ENCODE measurements at places on chromosomes 4 and X. TPM values are rescaled to one million over a fixed set of nuclear protein-coding genes. Genes with fewer than 3 reads are reported as not detected.

- no peak for DNase-seq
Observed at GRCh38 chrX:14491689-14492088, 37.6 kb upstream of the GLRA2 start.

DNA sequence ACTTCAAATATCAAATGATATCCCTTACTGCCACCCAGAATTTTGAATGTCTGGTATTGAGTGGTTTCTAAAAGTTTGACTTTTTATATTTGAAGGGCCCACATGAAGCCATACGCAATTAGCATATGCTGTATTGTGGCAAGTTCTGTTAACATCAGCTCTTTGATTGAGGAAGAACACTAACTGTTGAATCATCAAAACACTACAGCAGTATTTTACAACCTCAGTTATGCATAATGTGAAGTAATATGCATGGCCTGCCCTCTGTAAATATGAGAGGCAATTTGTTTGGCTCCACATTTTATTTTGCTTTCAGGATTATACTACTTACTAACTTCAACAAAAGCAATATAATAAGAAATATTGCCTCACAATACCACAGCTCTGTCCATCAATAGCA, 62.2 kb upstream of the DMD start:
- no peak for DNase-seq

DNA sequence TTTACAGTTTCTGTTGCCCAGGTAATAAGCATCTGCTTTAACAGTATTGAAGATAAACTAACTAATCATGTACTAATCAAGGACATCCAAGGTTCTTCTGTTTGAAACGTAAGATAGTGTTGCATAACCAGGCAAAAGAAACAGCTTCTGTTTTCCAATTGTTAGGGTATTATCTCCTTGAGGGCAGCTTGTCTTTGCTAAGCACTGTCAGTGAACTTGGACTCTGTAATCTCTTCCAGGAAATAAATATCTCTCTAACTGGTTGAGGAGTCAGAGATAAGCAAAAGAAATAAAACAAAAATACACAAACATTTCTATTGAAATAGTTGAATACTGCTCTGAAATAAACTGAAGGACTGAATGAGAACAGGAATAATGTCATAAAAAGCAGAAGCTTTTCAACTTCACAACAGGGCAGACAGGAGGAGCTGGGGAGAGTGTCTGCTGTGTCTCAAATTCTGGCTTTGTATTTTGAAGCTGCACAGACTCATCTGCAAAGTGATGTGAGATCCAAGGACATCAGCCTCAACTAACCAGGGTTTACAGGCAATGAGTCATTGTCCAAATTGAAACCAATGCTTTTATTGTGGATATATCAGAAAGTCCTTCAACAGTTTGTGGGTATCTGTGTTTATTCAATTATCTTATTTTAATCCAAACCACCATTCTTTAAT, 1253.0 kb upstream of the PCDH7 start:
- DNase-seq = no peak

DNA sequence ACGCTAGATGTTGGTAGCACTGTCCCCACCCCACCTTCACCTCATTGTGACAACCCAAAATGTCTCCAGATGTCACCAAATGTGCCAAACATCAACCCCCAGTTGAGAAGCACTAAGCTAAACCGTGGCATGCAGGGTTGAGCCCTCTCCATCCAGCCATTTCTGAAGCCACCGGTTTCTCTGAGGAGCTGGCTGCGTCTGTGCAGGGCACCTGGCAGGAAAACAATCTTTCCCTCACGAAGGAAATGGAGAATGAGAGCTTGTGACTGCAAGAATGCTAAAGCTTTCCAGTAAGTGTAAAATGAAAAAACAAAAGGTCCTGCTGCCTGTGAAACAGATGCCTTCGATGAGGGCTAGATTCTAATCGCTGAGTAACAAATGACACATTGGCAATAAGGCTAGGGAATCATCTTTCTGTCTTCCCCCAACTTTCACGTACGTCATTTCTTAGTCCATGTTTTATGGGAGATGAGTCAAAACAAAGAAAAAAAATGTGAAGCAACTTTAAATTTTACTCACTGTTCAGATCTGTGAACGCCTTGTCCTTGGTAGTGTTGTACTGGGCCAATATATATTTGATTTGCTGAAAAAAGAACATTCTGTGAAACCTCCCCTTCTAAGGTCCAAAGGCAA, 59.9 kb downstream of the PROM1 start:
- no peak for DNase-seq

The CCNQ gene
- polyA plus RNA-seq = 11.2 TPM

GRCh38 chr4:155684892-155685541, 18.4 kb downstream of the GUCY1A1 start:
- DNase-seq = no peak

DNA sequence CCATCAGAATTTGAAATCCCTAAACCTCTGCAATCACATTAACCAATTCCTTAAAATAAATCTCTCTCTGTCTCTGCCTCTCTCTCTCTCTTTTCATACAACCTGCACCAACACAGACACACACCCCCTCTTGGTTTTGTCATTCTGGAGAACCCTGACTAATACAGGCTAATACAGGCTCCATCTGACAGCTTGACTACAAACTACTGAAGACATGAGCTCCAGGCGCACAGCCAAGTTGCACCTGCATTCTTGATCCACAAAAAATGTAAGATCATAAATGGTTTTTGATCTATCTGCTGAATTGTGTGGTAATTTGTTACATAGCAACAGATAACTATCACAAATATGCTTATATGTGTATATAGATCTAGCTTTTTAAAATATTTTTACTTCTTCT, 2414.2 kb downstream of the PCDH7 start:
- DNase-seq = no peak

The SPANXN3 gene
- not detected for polyA plus RNA-seq

The SH3BGRL gene
- 85.8 TPM for polyA plus RNA-seq

The PDE6B gene
- 12.4 TPM for polyA plus RNA-seq

The FAM47E gene
- polyA plus RNA-seq = 3.4 TPM

The PPP4R3C gene
- not detected for polyA plus RNA-seq

GRCh38 chrX:30875957-30876356, 13.1 kb downstream of the TAB3 start:
- DNase-seq = no peak

DNA sequence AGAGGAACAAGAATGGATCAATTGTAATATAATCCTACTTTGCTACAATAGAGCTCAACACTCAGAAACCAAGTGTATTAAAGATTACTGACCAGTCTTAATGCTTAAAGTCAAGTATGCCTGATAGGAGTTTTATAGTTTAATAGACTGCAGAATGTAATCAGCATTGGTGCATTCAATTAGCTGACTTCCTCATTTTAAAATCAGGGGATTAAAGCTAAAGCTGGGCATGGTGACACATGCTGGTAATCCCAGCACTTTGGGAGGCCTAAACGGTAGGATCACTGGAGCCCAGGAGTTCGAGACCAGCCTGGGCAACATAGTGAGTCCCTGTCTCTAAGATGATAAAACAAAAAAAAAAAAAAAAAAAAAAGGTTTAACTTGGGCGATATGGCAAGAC, 10.8 kb downstream of the HNRNPDL start:
- no peak for DNase-seq

The FABP2 gene
- polyA plus RNA-seq = not detected

DNA sequence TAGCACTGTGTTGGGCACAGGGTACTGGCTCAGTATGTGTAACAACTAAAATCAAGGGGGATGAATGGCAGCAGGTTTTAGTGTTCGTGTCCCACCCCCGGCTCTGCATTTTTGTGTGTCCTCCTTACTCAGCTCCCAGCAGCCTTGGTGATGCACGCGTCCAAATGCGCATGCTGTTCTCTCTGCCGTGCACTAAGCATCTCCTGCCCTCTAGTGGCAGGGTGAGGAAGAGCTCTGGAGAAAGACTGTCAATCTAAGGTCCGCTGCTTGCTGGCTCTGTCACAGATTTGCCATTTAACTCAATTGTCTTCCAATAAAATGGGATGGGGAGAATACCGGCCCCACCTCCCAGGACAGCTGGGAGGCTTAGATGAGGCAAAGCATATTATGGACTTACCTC, 61.4 kb downstream of the WFS1 start:
- no peak for DNase-seq

- peak; percentile 31 for DNase-seq
Observed at GRCh38 chr4:106809076-106809475, 227.0 kb downstream of the DKK2 start.

The KLHL13 gene
- polyA plus RNA-seq = 59.2 TPM

The HS6ST2 gene
- polyA plus RNA-seq = 48.5 TPM

The HERC3 gene
- 18.2 TPM for polyA plus RNA-seq

The PAGE1 gene
- polyA plus RNA-seq = not detected

DNA sequence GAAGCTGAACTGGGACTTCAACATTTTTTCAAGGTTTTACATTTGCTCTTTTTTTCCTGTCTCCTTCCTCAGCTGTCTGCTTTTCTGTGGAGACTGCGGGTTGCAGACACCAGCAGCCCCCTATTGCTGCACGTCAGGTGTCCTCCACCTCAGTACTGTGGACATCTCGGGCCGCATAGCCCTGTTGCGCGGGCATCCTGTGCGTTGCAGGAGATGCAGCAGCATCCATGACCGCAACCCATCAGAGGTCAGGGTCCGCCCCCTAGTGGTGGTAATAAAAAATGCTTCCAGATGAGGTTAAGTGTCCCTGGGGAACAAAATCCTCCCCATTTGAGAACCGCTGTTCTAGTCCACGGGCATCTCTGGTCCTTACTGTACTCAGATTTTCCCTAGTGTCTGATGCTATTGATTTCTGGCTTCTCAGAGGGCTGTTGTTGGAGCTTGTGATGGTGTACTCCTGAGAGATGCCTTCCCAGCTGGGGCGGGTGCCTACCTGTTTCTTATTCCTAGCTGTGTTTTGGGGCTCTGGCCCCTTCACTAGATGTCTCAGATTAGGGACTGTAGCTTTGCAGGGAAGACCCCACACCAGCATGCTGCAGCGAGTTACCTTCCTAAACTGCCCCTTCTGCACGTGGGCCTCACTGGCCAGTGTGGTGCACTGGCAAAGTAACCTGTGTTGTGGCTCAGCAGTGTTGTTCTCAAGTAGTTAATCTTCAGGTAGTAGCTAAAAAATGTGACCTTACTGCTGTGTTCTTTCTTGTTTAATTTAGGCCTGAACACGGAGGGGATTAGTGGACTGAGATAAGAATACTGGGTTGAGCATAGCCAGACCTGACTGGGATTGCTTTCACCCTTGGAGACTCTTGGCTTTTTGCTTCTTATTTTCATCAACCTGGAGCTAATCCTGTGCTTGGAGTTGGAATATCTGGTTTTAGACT, 28.2 kb downstream of the NSD2 start:
- DNase-seq = peak; percentile 87

DNA sequence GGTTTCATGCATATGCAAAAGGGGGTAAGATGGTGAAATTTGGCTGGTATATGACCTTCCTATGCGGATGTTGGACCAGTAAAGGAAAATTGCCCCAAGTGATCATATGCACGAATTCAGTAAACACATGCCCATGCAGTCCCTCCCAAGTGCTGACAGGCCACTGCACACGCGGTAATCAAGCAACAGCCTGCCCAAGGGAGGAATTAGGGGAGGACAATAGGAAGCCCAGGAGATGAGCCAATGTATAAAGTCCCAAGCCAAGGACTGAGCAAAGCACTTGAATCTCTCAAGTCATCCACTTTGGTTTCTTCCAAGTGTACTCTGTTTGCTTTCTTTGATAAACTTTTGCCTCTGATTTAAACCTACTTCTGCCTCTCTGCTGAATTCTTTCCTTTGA, 21.1 kb downstream of the MAGEB16 start:
- DNase-seq = no peak

DNA sequence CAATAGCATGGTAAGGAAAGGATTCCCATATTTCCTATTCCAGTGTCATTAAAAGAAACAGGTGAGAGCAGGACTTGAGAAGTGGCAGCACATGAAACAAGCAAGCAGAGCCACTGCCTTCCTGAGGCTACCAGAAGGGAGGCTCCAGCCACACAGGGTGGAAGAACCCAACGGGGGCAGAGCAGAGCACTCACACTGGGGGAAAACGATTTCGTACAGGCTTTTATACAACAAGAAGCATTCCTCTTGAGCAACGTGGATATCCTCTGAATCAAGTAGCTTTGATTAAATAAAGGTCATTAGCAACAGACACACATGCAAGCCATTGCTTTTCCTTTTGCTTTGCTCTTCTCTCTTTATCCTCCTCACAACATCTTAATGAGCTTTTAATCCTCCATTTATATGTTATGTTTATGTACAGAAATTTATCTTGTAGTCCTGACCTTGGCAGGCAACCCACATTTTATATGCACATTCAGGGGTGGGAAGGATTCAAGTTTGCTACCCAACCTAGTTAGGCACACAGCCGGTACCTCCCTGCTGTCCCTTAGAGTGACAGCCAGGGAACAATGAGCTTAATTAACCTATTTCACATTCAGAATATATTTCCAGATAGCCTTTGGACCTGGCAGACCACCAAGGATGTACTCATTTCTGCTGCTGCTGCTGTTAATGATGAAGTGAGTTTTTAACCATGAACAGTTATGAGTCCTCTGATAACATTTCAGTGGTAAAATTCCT, 202.1 kb downstream of the ARHGAP24 start:
- DNase-seq = peak; percentile 16

- no peak for DNase-seq
Observed at GRCh38 chrX:37888010-37888409, 40.6 kb upstream of the DYNLT3 start.

The TNIP3 gene
- polyA plus RNA-seq = 0.12 TPM

GRCh38 chrX:125680366-125680765, 360.7 kb downstream of the TEX13C start:
- no peak for DNase-seq

GRCh38 chrX:12901486-12901885, 4.9 kb upstream of the TLR8 start:
- DNase-seq = peak; percentile 18

The CASP6 gene
- 19.5 TPM for polyA plus RNA-seq

GRCh38 chr4:38094419-38094818, 134.2 kb downstream of the PTTG2 start:
- peak; percentile 36 for DNase-seq

The CTAG2 gene
- not detected for polyA plus RNA-seq

The EXOSC9 gene
- 42.3 TPM for polyA plus RNA-seq

DNA sequence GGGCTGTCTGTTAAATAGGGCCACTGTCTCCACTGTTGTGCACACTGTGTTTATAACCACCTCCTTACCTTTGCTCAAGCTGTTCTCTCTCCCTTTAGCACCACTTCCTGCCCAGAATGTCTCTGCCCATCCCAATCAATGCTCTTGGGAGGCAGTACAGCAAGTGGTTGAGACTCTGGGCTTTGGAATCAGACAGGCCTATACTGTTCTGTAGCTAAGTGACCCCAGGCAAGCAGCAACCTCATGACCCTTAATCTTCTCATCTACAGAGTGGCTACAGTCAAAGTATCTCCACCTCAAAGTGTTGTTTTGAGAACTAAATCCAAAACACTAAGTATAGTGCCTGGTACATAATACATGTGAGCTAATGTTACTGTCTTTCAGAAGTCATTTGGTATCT, 3.8 kb upstream of the TXK start:
- no peak for DNase-seq

- DNase-seq = no peak
Observed at GRCh38 chr4:118839221-118839927, 3.4 kb upstream of the SEC24D start.
